NCI-H1105 (cell line): ENCODE measurements at places on chromosomes 12 and 14.

DNA sequence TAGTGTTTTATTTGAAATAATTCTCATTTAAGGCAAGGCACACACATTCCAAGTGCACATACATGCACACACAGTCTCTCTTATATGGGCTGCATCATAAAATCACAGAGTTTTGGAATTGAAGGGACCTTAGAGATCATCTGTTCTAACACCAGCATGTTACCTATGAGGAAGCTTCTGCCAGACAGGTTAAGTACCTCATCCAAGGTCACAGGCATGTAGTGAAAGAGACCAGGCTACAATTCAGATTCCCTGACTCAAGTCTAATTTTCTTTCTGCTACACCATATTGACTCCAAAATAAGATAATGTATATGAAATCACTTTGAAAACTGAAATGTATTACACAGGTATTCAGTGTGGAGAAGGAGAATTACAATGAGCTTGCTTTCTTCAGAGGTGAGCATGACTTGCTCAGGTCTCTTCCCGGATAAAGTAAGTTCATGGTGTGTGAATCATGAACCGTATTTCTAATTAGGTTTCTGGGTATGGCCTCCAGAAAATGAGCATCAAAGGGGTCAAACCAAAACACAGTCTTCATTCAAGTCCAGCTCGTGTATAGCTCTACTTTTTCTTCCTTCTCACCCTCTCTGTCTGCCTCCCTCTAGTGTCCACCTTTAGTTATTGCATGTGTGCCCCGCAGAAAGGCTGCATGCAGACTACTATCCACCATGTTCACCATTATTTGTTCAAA lies 411.9 kb downstream of the FUT8 start:
- peak; percentile 70 for DNase-seq

DNA sequence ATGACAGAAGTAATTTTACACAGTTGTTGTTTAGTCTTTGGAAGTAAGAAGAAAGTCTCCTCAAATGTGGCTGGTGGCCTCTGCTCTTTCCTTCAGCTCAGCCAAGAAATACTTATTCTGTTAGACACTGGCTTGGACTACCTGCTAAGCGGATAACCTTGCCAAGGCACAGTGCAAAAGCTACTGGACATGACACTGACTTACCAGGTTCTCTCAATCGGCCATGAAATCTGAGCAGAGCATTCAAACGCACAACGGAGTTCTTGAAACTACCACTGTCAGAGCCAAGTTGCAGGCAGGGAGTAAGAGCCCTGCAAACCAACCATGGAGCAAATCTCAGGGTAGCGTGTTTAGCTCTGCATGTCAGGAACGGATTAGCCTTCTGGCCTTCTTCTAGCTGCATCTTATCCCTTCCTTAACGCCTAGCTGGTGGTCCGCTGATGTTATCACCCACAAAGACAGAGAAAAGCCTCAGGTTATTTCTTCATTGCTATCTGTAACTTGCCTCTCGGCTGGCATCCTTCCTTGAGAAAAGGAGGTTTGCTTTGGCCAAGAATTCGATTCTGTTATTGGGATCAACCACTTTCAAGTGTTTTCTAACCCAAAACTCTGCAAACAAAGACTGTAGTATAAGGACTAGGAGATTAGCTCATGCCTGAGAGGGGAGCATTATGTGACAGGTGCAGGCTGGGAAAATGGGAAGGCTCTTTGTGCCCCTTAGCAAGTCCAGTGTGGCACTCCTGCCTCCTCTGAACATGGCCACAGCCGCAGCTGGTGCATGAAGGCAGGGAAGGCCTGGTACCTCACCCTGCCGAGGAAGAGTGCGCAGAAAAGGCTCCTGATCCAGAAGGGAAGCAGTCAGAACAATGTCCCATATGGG lies 223.4 kb downstream of the GLT1D1 start:
- no peak for DNase-seq

DNA sequence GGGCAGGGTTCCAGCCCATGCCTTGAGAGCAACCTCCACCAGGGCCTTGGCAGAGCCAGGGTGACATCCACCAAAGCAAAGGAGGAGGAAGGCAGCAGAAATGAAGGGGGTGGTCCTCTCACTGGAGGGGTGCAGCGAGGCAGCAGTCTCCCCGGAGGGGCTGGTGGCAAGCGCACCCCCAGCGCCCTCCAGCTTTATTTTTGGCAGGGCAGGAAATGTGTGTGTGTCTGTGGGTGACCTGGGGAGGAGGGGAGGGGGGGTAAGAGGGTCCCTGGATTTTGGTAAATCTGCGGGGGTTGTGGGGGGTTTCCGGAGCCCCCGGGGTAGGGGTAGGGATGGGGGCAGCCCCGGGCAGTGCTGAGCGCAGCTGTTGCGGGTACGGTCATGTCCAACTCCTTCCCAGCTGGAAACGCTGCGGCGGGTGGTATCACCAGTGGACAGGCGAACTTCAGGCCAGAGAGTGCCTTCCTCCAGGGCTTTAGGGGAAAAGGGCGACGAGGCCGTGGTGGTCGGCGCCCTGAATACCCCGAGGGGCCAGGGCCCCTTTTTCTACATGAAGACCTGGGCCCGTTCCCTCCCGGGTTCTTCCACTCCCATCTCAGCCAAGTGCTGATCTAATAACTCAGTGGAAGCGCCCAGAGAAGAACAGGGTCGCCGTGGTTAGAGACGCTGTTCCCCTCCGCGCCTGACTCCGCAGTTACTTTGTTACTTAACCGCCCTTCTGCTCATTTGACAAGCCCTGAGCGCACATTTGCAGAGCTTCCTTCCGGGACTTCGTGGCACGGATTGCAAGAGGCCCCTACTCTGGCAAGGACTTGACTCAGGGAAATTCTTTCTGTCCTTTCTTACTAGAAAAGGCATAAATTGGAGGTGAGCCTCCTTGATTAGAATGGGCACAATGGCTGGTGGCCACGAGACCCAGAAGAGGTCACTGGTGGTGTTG lies 55.2 kb downstream of the FOS start:
- DNase-seq: no peak

GRCh38 chr12:103382736-103383346 lies 112.9 kb downstream of the C12orf42 start:
- DNase-seq: no peak

GRCh38 chr12:1552171-1552570 lies 42.2 kb downstream of the FBXL14 start:
- no peak for DNase-seq

- DNase-seq: no peak
Measured at GRCh38 chr12:128724468-128725046, 99.2 kb downstream of the SLC15A4 start.

DNA sequence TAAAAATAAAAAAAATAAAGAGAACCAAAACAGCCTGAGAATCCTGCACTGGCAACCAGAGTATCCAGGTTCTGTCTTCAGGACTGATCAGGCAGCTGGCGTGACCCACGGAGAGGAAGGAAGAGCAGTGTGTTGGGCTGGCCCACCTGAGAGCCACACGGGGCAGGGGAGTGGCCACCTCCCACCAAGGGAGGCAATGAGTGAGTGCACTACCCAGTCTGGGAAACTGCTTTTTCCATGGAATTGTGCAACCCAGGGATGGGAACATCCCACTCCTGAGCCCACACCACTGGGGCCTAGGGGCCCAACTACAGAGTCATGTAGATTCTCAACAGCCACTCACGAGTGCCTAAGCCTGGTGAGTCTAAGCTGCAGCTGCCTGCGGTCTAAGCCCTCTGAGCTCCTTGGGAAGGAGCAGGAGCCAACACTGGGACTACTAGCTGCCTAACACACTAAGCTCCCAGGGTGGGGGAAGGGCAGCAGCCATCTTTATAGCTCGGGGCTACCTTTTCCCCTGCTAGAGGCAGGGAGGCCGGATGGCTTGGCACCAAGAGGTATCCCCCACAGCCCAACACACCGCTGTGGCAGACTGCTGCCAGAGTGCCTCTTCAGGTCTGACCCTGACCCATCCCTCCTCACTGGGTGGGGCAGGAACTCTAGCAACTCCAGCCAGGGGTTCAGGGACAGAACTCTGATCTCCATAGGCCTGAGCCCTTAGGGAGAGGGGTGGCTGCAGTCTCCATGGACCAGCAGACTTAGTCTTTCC lies 610.9 kb downstream of the RERGL start:
- no peak for DNase-seq

DNA sequence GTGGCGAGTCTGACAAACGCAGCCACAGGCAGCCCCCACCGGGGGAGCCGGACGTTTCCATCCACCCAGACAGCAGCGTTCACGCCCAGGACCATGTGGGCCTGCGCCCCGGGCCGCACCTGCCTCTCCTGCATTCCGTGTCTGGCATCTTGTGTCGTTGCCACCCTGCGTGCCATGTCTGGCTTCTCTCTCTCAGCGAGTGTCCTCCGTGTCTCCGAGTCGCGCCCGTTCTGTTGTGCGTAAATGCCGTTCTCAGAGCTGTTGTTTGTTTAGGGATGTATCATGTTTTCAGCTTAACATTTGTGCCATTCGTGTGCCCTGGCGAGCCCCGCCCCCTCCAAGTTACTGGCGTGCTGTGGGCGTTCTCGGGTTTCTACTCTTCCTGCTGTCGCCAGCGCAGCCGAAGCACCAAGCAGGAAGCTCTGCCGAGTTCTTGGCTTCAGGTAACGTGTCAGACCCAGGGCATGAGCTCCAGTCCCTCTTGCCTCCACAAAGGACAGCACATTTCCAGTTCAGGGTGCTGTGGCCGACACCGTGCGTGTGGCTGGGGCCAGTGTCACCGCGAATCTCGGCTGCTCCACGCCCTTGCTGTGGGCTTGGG lies 34.6 kb downstream of the NOC4L start:
- DNase-seq: peak; percentile 45
